ENCODE measurements at places on chromosomes 5 and 9.

- no peak for DNase-seq
Observed at GRCh38 chr5:72302171-72302570, 17.9 kb downstream of the MRPS27 start.

GRCh38 chr5:81925009-81925408, 46.8 kb upstream of the ATG10 start:
- no peak for DNase-seq

GRCh38 chr9:115531410-115532125, 413.6 kb upstream of the TNC start:
- no peak for DNase-seq

DNA sequence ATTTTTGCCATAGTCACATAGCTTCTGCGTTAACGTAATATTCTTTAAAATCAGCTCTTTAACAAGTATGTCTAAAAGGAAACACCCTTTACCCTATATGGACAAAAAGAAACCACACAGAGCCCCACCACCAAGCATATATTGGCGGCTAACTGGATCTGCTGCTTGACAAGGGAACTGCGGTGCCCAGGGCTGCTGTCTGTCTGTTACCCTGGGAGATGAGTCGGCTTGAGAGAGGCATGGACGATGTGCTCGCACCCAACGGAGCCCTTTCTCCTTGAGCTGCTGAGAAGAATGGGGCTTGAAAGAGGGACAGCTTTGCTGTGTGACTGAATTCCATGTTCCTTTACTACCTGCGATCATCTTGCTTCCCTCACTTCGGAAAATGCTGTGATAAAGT, 158.6 kb upstream of the SHB start:
- no peak for DNase-seq

DNA sequence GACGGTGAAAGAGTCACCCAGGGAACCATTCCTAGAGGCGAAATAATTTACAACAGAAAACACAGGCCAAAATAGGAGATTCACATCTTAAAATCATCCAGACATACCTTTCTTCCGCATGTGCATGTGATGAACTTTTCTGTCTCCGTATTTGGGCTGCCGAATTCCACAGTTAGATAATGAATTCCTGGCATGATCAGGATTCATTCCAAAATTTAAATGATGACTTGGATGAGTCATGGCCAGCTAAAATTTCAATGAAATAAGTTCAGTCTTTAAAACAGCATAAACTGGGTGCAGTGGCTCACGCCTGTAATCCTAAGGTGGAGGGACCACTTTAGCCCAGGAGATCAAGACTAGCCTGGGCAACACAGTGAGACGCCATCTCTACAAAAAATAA, 82.7 kb downstream of the DROSHA start:
- DNase-seq, result no peak

DNA sequence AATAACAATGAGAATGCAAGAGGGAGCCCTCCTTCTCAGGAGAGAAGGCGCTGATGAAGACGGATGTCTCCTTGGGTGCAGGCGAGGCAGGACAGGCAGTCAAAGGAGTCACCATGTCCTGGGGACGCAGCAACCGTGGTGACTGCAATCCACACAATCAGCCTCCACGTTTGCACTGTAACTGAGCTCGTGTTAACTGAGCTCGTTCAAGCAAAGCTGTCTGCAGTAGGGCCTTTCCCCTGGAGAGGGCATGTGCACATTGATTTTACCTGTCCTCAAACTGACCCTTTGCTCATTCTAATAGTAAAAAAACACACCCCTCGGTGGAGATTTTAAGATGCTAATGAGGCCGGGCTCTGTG, 2.8 kb downstream of the SARDH start:
- DNase-seq, result no peak

DNA sequence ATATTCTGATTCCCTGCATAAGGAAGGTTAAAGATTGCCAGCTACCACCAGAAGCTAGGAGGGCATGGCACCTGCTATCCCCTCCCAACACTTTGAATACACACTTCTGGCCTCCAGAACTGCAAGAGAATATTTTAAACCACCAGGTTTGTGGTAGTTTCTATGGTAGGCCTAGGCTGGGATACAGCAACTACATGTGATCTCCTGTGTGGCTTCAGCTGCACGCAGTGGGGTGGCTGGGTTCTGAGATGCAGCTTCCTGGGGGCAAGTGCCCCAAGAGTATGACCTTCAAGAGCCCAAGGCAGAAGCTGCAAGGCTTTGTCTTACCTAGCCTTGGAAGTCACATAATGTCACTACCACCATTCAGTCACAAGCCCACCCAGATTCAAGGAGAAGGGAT, 39.6 kb downstream of the GCNT4 start:
- no peak for DNase-seq

DNA sequence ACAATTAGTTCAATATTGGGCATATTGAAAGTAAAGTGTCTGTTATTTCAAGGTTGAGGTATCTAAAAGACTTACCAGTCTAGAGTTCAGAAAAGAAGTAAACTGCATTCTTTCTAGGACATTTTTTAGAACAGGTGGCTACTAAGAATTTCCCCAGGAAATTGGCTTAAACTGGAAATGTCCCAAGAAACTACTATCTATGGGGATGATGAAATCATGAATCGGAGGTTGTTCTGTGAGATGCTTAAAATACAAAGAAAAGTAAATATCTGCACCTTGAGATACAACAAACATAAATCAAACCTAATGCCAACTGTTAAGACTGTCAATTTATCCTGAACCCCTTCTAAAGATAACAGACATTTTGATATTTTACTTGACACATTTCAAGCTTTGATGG, 226.5 kb upstream of the NREP start:
- no peak for DNase-seq

DNA sequence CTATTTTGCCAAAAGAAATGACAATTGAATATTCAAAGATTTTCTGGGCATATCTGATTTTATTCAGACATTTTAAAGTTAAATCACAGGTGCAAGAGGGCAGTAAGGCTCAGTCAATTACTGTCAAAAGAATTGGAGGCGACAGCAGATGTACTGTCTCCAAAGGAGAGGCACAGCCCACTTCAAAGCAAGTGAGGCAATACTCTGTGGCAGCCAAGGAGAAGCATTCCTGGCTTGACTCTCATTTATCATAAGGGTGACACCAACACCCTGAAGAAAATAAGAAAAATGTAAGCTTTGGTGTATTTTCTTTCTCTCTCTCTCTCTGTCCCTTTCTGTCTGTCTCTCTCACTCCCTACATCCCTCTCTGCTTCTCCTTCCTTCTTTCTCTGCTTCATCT, 93.3 kb downstream of the SVEP1 start:
- no peak for DNase-seq

DNA sequence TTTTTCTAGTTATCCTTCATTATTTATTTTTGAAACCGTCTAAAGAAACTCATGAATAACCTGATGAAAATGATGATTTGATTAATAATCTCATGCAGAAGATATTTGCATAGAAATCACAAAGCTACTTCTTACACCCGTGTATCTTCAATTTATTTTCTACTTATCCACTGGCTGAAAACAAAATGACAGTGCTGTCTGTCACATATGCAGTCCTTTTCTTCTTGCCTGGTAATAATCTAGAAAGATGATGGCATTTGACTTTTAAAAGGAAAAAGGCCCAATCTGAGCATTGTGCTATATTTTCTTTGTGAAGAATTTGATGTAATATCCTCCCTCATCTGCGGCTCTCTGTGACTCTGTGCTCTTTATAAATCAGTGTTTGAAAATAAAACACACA, 253.3 kb downstream of the PRR16 start:
- DNase-seq, result no peak

GRCh38 chr9:37348917-37349316, 73.6 kb upstream of the GRHPR start:
- DNase-seq, result no peak

- DNase-seq, result no peak
Observed at GRCh38 chr5:124527220-124527991, 219.0 kb downstream of the ZNF608 start.

Data from activated CD4-positive, CD25-positive, alpha-beta regulatory T cell (primary cell).